ENCODE measurements at places on chromosomes 6 and 20. TPM values are rescaled to one million over a fixed set of nuclear protein-coding genes. Genes with fewer than 3 reads are reported as not detected.
A peak's percentile ranks its signal among the peaks of the same experiment; 100 is the strongest.

DNA sequence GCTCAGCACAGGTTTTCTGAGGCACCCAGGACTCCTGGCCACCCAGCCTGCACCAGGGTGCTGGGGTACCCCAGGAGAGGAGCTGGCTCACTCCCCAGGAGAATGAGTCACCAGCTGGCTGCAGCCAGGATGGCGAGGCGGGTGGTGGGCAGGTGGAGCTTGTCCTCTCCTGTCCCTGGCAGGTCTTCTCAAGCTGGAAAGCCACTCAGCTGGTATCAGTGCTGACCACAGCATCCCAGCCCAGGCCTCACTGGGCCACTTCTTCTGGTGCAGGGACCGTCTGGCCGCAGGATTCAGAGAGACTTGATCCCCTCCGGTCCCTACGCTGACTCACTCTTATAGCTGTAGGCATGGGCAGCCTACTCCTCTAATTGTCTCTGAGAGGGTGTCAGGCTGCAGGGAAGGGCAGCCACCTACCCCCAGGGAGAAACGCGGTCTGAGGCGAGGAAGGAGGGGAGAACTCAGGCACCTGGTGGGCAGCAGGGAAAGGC is 22.2 kb downstream of the TFEB start:
- no peak for DNase-seq

DNA sequence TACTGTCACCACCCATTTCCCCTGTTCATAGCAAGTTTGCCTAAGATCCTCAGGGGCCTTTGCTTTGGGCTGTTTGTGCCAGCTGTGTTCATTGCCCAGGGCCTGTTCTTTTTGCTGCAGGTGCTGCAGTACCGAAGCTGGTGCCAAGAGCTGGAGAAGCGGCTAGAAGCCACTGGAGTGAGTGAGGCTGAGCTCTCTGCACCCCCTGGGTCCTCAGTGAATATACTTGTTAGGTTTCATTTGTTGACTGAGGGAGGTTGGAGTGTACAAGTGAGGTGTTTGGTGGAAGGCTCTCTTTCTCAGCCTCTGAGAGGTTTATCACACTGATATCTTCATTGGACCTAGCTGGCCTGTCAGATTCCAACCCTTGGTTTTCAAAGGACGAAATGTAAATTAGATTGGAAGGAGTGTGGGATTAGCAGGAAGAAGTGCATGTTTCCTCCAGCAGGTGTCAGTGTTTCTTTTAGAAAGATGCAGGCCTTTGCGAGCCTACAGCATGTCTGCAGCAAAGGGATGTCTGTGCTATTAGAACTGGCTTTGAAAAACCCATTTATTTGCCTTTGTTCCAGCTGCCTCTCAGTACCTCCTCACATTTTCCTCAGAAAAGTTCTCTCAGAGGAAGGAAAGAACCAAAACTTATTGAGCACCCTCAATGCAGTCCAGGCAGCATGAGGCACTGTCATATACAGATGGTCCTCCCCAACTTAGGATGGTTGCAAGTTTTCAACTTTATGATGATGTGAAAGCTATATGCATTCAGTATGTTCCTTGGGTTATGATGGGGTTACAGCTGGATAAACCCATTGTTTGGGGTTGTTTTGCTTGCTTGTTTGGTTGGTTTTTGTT is 8.3 kb downstream of the CEP250 start:
- DNase-seq: peak; percentile 26

DNA sequence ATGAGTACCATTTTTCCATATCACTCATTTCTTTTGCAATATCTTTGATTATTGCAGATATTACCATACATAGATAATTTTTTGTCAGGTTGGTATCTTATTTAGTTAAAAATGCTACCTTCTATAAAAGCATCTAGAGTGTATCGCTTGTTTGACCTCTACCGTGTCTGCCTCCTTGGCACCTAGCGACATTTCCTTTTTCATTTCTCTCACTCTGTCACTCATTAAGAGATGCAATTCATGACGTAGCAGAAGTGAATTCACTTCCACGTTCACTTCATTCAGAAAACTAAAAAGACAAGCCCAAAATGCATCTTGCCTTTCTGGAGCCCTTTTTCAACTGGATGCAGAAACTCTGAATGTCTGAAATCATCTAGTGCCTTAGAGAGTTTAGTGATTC is 172.9 kb downstream of the MMS22L start:
- no peak for DNase-seq

- DNase-seq: no peak
Observed at GRCh38 chr6:131894493-131895424, 56.4 kb downstream of the CCN2 start.

DNA sequence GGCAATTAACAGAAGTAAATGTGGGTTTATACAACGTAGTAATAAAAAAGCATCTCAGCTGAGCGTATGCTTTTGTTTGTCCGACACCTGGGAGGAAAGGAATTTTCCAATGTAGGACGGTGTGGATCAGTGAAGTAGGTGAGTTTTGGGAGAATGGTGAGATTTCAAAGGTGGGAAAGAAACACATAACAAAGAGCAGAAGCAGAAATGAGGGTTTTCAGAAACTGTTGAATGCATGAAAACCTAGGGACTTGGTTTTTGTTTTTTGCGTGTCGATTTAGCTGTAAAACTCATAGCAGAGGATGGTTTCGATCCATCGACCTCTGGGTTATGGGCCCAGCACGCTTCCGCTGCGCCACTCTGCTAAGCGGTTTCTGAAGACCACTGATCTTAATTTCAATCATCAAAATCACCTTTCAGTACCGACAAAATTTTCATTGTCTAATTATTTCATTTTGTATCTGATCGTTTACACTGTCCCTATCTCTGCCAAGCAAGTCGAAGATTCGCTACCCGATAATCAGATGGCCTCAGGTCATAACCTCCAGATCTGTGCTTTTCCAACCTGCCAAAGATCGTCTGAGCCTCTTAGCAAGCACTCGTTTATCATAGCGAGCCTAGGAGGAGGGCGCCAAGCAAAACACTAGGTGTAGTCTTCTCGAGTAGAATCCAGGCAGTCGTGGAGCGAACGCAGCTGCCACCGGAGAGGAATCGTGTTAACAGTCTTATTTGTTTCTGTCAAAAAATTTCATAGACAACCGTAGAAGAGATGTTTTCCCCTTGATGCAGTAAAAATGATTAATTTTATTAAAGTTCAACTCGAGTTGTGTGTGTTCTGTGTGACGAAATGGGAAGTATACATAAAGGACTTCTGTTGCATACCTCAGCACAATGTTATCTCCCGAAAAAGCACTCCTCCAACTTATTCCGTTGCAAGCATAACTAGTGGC is 20.9 kb upstream of the POM121L2 start:
- peak; percentile 23 for DNase-seq

DNA sequence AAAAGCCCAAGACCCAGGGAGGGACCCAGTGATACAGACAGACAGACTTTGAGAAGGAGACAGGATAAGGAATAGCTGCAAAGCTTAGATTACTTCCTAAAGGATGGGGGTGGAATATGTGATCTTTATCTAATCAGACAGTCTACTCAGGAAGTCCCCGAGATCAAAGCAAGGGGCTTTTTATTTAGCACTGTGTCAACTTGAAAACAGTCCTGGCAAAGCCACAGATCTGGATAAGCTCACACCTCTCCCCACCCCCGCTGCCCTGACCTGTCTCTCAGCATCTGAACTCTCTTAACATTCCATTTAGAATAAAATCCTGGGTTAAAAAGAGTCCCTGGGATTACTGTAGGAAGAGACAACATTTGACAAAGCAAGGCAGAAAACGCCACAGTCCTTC is 101.5 kb downstream of the ISM1 start:
- no peak for DNase-seq

DNA sequence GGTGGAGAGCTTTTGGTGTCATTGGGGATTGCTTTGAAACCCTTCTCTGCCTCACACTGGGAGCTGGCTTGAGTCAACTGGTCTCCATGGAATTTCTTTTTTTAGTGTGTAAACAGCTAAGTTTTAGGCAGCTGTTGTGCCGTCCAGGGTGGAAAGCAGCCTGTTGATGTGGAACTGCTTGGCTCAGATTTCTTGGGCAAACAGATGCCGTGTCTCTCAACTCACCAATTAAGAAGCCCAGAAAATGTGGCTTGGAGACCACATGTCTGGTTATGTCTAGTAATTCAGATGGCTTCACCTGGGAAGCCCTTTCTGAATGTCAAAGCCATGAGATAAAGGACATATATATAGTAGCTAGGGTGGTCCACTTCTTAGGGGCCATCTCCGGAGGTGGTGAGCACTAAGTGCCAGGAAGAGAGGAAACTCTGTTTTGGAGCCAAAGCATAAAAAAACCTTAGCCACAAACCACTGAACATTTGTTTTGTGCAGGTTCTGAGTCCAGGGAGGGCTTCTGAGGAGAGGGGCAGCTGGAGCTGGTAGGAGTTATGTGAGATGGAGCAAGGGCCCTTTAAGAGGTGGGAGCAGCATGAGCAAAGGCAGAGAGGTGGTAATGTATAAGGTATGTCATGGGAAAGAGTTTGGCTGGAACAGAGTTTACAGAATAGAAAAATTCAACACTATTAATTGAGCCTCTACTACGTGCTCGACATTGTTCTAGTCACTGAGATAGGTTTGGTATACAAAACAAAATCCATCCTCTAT is 31.2 kb downstream of the SRSF3 start:
- DNase-seq: peak; percentile 79

- peak; percentile 33 for DNase-seq
Observed at GRCh38 chr20:59405226-59406200, 105.1 kb downstream of the EDN3 start.

DNA sequence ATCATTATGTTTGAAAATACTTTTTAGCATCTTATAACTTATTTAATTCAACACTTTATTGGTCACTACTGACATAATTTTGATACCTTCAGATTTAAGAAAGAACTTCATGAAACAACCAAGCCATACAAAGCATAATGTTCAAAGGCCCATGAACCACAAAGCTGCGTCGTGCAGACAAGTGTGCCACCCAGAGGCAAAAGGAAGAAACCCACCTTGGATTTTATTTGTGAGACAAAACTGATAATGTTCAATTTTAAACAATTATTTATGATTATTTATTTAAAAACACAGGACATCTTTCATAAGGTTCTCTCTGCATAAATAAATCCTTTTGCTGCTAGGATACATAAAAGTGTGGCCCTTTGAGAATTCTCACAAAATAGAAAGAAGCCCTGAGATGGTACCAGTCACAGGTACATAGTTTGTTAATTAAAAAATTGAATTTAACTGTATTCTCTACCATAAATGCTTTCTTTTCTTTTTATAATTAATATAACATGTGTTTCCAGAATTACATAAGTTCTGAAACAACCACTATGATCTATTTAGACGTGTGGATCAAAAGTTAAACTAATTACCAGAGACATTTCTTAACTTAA is 143.7 kb downstream of the RALGAPA2 start:
- DNase-seq: peak; percentile 34

- DNase-seq: no peak
Observed at GRCh38 chr20:24989162-24989561, 3.4 kb downstream of the APMAP start.

DNA sequence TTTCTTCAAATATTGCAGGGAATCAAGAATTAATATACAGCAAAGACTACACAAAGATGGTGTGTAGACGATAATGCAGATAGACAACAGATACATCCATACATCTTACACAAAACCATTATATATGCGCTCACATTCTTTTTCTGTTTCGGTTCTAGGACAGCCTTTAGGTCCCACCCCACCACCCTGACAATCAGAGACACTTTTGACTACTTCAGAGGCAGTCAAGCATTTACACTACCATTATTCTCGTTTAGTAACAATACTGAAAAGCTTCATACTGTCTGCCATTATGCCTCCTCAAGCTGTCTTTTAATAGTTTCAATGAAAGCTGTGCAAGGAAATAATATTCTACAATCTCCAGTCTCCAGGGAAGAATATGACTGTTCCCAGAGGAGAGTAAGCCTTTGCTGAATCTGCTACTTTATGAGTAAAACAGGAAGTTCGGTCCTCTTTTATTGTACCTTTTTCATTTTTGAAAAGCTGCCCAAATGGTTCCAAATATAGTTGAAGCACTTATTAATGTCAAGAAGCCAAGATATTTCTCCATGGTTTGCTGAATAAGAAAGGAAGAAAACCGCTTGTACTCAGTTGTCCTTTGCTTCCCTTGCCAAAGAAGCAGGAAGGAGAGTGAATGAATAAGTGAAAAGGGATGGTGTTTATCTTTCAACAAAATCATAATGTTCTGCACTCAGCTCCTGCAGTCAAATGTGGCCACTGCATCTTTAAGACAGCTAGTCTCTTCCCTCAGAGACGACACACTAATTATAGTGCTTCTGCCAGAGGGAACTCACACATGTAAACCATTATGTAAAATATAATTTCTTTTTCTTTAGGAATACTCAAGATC is 468.3 kb downstream of the CDC5L start:
- peak; percentile 16 for DNase-seq

DNA sequence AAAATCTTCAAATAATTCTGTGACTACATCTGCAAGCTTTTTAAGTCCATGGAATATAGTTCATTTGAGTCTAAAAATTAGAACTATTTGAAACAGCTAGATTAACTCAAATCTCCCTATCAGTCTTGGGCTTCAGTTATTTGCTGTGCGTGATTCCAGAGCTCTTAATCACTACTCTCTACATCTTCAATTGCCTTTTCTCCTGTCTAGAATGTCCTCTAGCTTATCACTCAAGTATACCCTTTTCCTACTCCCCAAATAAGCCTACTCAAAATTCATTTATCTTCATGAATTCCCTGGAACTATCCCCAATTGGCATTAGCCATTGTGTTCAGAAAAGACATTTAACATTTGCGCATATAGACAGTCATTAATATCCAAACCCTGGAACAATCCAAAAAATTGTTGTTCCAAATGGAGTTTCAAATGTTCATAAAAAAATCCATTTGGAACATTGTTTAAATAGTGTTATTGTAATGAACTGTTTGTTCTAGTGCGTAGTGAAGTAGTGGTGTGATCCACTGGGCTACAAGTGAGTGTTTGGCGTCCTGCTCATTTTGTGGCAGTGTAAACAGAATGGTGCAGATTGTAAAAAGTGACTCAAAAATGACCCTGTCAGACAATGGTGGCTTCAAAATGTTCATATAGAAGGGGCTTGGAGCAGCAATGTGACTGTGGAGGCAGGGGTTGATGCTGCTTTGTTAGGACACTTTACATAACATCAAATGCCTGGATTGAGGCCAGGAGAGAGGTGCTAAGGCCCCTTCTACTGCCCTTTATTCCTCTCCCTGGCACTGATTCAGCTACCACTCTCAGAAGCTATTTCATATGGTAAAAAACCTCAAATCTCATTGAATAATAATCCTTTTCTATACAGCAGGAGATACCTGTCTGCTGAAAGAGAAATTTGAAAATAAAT is 122.3 kb downstream of the KIF6 start:
- DNase-seq: peak; percentile 68

DNA sequence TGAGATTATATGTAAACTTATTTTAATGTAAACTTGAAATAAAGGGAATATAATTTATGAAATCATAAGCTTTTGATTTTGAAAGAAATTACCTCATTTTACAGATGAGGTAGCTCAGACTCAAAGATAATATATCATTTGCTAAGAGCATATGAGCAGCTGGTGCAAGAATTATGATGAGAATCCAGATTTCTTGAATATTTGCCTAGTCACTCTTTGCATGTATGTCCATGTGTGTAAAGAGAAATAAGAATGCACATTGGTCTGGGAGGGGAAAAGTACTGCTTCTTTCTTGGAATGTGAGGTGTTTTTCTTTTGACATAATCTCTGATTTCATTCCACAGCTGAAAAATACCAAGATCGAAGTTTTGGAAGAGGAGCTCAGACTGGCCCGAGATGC is 11.1 kb upstream of the SNRNP48 start:
- no peak for DNase-seq

LY6G6D gene
- polyA plus RNA-seq: 0.48 TPM

AKAP12 gene
- polyA plus RNA-seq: 105 TPM

LY6G6F gene
- polyA plus RNA-seq: 0.88 TPM

GCNT2 gene
- polyA plus RNA-seq: 10.2 TPM

GRM1 gene
- 0.05 TPM for polyA plus RNA-seq

LY6G5C gene
- polyA plus RNA-seq: 2.7 TPM

All from right lung (tissue), 10 donors.